ENCODE measurements at places on chromosomes 3 and 15.

DNA sequence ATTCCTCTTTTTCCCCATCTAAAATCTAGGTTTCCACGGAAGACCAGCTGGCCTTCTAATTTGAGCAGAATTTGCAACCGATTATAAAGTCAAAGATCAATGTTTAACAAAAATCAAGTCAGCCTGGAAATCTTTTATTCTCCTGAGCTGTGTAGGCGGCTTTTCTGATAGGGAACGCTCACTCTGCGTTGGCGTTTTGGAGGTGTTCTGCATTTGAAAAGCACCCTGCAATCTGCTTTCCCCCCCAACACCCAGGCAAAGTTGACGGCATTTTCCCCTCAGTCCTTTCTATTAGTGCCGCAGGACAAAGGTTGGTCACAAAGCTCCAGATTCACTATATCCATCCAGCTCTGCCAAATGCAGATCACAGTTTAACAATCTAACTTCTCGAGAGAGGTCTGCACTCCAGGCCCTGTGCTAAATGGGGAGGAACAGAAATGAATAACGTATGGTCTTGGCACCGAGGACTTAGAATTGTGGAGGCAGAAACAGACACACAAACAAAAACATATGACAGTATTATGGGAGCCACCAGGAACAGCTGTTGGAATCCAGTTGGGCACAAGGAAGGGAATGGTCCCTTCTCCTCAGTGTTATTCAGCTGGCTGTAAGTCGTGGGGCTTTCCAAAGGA lies 50.4 kb upstream of the LARS2 start:
- no peak for DNase-seq

GRCh38 chr15:67783303-67783702 lies 42.0 kb upstream of the SKOR1 start:
- DNase-seq, result no peak

DNA sequence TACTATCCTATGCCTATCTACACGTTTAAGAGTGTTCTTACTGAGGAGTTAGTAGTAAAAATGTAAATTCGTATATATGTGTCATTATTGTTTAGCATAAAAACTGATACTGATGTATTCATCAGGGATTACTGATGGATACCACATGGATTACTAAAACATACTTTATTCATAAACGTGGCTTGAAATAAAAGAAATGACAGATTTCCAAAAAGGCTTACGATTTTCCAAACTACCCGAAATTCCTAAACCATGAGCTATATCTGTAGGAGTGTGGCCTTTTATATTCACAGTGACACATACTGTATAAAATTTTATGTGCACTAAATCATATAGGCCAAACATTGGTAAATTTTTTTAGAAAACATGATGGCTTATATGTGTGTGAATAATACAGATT lies 6.9 kb downstream of the TSC22D2 start:
- no peak for DNase-seq

DNA sequence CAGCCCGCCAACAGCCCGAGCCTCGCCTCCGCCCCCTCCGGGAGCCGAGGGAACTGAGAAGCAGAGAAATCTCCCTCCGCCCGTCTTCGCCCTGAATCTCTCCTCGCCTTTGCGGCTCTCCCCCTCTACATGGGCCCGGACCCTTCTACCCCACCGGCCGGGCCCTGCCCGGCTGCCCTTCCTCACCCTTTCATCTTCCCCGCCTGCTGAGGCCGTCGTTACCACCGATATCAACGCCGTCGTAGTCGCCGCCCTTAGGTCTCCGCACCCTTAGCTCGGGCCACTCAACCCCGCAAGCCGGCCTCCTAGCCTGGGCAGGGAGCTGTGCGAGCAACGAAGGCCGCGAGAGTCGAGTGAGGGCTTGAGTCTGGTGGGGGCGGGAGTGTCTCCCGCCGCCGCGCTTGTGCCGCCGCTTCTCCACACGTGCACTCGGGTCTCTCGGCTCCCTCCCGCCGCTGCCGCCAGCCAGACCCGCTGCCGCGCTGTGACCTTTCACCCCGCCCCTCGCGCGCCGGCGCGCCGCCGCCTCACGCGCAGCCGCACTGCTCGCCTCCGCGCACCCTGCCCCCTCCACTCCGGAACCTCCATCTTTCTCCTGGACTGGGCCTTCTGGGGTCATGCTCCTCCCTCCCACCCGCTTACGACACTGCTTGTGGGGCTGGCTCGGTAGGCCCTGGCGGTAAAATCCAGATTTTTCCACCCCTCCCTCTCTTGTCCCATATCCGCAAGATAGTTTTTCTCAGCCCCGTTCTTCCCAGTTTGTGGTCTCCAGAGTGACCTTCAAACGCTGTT lies at the start of gene NAA50:
NAA50 (minus strand) TSS at position 494 of the 792 bp plus-strand sequence; CDS start at position 194, 300 bp downstream.
- peak; percentile 94 for DNase-seq

GRCh38 chr15:78737187-78737820 lies 74.0 kb downstream of the ADAMTS7 start:
- no peak for DNase-seq

- DNase-seq, result no peak
These were observed 68.7 kb upstream of the SNRK start for GRCh38 chr3:43217633-43218032.

DNA sequence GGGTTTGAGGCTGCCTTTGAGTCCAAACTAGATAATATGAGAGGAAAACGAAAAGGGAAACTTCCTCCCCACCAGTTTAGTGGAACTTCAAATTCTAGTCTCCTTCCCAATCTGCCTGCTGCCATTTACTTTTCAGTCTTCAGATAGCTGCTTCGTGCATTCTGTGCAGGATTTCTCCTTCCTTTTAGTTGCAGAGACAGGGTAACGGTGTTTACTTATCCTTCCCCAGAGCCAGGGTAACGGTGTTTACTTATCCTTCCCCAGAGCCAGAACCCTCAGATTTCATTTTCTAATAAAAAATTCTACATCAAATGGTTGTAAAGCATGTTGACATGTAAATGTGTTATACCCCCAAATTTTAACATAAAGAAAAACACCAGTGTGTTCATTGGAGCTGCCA lies 282.6 kb downstream of the VPS13C start:
- no peak for DNase-seq

DNA sequence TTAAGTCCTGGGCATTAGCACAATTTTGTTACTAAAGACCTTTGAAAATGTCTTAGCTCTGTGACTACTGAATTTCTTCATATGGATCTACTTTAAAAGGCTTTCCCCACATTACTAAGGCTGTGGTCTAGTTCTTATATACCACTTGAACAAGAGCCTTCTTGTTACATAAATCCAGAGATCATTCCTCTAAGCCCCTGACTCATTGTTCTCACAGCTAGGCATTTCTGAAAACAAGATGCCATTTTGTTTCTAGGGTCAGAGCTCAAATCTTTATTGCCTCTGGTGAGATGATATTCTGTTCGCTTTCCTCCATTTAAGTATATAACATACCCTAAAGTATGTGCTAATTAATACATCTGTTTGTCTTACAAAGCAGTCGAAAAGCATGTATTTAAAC lies 29.8 kb upstream of the LPP start:
- DNase-seq, result no peak

DNA sequence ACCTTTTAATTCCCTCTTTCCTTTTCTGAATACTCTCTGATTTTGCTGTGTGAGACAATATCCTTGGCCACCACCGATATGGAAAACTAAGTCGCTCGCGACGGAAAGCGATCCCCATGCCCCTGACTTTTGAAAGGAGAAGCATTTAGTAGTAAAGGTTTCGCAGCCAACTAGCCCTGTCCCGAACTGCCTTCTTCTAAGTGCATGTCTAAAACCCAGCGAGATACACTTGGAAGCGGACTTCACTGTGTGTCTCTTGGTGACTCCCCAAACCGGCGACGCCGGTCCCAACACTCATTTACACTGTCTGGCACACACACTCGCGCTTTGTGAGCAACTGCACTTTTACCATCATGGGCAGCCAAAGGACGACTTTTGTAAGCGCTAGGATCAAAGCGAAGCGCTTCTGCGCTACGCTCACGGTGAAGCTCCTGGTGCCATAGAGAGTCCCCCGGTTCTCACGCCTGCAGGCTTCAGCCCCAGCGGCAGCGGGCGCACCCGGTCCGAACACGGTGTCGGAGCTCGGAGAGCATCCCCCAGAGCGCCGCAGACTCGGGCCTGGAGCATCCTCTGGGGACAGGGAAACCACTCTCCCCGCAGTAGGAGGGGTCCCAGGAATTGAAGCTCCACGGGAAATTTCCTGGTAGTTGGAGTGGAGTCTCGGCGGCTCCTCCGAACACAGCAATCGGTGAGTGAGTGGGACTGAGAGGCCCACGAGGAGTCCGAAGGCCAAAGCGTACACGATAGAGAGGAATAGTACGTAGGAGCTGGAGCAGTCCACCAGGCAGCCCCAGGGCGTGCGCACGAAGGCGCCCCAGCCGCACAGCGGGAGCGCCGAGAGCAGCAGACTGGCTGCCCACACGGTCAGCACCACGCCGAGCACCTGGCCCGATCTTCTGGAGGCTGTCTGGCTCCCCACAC lies 1.4 kb downstream of the GPR149 start:
- no peak for DNase-seq

GRCh38 chr3:61724801-61725200 lies 163.4 kb downstream of the PTPRG start:
- no peak for DNase-seq

- DNase-seq, result peak; percentile 75
These were observed 419.5 kb upstream of the NAALADL2 start for GRCh38 chr3:174439331-174440252.

- no peak for DNase-seq
These were observed 93.8 kb downstream of the LINGO1 start for GRCh38 chr15:77538793-77539497.

DNA sequence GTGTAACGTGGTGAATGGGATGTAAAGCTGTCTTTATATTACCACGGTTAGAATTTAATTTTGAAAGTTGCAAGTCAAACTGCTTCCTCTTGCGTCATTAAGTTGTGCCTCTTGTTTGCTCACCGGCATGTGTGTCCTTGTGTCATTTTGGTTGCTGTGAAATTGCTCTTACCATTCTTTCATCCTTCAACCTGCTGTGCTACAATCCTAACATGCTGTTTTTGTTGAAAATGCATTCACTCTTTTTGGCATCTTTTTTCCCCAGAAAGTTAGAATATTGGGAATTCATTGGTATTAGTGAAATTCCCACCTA lies 164.7 kb downstream of the PGPEP1L start:
- no peak for DNase-seq

GRCh38 chr3:77412021-77412438 lies 372.1 kb downstream of the ROBO2 start:
- DNase-seq, result no peak

DNA sequence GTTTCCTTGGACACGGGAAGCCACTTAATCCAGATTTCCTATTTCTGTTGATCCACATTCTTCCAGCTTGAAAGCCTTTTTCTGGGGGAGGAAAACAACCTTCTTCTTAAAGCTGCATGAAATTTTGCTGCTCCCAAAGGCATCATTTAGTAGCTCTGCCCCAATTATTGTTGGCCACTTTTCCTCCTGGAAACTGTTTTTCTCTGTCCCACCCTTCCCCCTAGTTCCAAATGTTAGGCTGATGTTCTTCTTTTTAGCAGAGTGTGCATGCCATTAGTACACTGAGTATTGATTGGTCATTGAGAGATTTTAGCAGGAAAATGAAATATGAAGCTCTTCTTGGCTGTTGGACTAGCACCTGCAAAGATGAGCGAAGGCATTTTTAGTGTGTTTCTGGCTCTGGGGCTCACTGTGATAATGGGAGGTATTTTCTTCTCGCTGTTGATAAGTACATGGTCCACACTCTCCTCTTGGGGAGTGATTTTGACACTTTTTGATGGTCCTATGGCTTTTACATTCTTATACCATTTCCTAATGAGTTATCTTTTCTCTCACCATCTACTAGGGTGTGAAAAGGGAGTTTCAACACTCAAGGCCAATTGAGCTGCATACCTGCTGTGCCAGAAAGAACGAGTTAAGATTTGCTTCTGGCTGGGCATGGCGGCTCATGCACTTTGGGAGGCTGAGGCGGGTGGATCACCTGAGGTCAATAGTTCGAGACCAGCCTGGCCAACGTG lies 200.5 kb downstream of the PTPRG start:
- no peak for DNase-seq

DNA sequence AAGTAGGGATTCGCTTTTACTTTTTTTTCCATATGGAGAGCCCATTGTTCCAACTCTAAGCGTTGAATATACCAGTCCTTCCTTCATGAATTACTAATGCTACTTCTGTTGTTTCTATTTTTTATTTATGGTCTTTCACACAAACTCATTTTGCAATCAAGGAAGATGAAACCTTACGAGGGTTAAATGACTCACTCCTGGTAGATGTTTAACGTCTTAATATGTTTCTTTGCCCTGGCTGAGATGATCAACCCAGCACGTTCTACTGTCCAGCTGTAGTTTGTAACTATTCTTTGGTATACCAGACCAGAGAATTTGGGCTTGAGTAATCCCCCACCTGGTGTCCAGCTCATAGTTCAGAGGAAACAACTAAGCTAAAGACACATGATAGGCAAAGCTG lies 23.1 kb downstream of the CDCP1 start:
- DNase-seq, result no peak

DNA sequence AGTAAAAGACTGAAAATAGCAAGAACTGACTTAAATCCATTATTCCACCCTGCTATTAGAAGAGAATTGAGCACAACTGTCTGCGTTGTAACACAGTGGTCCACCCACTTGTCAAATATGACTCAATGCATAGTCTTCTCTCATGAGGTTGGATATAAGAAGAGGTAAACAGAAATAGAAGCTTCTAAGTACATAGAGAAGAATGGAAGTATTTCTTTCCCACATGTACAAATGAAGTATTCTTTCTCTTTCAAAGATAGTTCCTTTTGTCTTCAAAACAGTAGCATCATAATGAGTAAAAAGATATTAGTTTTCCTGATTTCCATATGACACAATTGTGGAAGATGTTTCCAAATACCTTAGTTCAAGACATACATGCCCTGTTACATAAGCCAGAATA lies 348.6 kb upstream of the CCDC54 start:
- DNase-seq, result no peak

DNA sequence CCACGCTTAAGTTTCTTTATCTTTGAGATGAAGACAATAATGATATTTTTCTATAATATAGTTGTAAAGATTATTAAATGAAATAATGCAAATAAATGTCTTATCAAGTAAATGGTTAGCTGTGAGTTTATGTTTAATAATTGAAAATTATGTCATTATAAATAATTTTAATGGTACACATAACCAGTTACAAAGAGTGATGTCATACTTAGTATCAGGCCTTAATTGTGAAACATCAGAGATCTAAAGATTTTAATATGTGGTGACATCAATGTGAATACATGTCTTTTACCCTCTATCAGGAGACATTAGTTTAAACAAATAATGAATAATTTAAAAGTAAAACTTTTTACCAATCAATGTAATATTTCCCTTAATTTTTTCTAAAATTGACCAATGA lies 63.8 kb upstream of the P2RY1 start:
- DNase-seq, result no peak

GRCh38 chr3:113158171-113158570 lies 53.2 kb upstream of the BOC start:
- no peak for DNase-seq
